ENCODE measurements at places on chromosomes 1 and 21. TPM values are rescaled to one million over a fixed set of nuclear protein-coding genes. Genes with fewer than 3 reads are reported as not detected.

GRCh38 chr1:224433701-224434672, 610 bp downstream of the WDR26 start:
- peak; percentile 62 for DNase-seq

DNA sequence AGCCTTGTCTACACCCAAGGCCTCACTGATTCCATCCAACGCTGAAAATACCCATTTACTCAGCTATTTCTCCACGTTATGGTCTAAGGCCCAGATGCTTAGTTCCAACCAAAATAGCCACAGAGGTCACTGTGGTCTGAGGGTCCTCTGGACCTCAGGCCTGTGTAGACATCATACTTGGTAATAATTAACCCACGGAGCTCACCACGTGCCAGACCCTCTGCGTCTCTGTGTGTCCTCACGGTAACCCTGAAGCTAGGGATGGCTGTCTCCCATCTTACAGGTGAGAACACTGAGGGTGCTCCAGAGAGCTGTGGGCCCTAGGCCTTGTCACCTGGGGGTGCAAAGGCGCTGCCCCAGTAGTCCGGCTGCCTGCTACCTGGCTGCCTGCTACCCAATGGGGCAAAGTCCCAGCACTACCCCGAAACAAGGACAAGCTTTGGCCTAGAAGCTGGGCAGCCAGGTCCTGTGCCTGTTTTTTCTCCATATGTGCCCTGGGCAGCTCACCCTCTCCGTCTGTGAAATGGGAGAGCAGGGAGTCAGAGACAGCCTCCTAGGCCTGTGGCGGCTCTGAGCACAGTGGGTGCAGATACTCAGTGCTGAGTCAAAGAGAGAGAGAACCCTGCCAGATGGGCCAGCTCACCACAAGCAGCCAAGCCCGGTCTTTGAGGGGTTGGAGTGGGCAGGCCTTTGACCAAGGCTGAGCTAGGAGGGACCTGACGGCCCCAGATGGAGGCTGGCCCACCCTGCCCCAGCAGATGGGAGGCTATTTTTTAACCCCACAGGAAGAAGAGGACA, 17.0 kb upstream of the RUNX3 start:
- peak; percentile 23 for DNase-seq

- no peak for DNase-seq
Observed at GRCh38 chr1:155858800-155859233, 550 bp upstream of the SYT11 start.

DNA sequence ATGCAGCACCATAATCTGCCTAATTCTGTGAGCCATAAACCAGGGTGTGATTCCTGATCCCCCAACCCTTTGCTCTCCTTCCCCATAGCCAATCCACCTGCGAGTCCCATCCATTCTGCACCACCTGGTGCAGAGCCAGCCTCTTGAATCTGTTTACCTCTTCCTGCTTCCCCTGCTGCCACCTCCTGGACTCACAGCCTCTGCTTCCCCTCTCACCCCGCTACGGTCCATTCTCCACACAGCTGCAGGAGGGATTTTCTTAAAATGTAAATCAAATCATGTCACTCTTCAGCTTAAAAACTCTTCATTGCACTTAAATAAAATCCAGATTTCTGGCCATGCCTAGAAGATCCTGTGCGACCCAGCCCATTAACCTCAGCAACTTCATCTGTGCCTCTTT, 186.7 kb downstream of the FOXD2 start:
- no peak for DNase-seq

DNA sequence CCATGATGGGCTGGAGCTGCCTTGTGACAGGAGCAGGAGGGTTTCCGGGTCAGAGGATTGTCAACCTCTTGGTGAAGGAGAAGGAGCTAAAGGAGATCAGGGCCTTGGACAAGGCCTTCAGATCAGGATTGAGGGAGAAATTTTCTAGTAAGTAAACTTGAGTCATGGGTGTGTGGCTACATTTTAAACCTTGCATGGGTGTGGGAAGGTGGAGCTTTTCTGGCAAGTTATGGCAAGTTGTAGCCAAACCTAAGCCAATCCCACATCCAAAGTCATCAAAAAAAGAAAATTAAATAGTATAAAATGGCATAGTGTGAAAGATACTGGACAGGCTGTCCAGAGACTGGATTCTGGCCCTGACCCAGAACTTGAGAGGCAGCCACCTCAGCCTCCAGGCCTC, 39.8 kb upstream of the HSD3B1 start:
- DNase-seq, result no peak

- DNase-seq, result peak; percentile 32
Observed at GRCh38 chr1:36411674-36412648, 14.3 kb upstream of the LSM10 start.

DNA sequence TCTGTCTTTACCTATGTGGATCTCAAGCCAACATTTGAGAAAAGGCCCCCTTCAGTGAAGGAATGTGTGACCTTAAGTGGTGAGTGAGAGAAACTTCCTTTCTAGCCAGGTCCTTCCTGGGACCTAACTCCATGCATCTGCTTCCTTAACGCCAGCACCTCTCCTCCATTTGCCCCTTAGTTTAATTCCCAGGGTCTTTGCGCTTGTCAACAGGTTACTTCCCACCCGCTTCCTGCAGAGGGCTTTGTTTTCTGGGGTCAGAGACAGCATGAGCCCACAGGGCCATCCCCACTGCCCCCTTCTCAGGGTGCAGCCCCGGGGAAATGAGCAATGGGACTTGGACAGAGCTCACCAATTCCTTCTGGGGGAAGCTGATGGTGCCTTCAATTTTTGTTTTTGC, 54.8 kb downstream of the EVA1C start:
- DNase-seq, result no peak

DNA sequence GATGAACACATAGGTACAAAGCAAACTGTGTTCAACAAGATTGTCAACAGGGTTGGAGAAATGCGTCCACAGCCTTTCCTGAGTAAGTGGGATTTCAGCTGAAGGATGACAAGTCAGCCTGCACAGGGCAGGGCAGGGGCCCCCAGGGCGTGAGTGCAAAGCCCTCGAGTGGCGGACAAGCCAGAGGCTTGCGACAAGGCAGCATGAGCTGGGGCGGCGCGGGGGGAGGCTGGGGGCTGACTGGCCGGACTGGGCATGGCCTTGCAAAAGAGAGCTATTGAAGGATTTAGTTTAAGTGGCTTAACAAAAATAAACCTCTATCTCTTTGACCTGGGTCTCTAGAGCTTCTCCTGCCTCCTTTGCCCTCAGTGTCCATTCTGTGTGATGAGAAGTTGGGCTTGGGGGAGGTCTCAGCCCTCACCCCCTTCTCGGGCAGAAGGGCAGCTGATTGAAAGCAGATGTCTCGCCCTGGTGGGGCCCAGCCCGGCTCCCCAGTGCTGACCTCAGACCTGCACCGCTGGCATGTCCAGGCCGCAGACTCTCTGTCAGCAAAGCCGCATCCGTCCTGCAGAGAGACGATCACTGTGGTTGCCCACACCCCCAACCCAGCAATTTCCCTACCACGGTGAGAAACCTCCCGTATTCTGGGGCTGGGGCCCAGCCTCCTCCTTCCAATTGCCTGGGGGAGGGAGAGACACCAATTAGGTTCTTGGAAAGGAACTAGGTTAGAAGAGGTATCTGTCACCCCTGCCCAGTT, 24.3 kb upstream of the EPS8L3 start:
- DNase-seq, result no peak

GRCh38 chr1:58882322-58882948, 98.6 kb upstream of the JUN start:
- DNase-seq, result no peak

GRCh38 chr21:44701541-44701940, 4.6 kb downstream of the KRTAP10-12 start:
- no peak for DNase-seq

GRCh38 chr1:22143065-22144033, at the start of gene WNT4:
Gene WNT4, minus strand, starts transcription at chr1:22143097. Its CDS starts 175 bp downstream, at chr1:22142922.
- peak; percentile 54 for DNase-seq

GRCh38 chr1:220890602-220891001, 11.4 kb downstream of the HLX start:
- no peak for DNase-seq

- peak; percentile 79 for DNase-seq
Observed at GRCh38 chr1:36223381-36223995, 755 bp upstream of the THRAP3 start.

DNA sequence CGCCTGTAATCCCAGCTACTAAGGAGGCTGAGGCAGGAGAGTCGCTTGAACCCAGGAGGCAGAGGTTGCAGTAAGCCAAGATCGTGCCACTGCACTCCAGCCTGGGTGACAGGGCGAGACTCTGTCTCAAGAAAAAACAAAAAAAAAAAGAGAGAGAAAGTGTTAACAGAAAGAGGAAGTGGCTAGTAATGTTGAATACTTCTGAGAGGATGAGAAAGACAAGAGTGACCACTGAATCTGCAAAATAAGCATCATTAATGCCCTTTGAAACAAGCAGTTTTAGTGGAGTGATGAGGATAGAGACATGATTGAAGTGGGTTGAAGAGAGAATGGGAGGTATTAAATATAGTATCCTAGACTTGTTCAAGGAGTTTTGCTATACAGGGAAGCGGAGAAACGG, 11.7 kb downstream of the MPZ start:
- no peak for DNase-seq

DNA sequence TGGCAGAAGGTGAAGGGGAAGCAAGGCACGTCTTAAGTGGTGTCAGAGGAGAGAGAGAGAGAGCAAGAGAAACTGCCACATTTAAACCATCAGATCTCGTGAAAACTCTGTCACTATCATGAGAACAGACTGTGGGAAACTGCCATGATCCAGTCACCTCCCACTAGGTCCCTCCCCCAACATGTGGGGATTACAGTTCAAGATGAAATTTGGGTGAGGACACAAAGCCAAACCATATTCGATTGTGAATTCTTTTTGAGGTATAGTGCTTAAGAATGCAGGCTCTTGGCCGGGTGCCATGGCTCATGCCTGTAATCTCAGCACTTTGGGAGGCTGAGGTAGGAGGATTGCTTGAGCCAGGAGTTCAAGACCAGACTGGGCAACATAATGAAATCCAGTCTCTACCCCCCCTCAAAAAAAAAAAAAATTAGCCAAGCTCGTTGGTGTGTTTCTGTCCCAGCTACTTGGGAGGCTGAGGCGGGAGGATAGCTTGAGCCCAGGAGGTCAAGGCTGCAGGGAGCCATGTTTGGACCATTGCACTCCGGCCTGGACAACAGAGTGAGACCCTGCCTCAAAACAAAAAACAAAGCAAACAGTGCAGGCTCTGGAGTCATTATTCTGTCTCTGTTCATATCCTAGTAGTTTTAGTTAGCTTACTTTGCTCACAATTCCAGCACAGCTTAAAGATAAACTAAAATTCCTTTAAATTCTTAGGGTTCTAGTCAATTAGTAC, 6.0 kb downstream of the ZCCHC17 start:
- DNase-seq, result no peak

- DNase-seq, result no peak
Observed at GRCh38 chr1:26768755-26769154, 19.0 kb upstream of the PIGV start.

- no peak for DNase-seq
Observed at GRCh38 chr1:68230901-68231626, 1.3 kb downstream of the WLS start.

GRCh38 chr1:56644919-56645676, at the start of gene PRKAA2:
Gene PRKAA2, plus strand, starts transcription at chr1:56645314. Its CDS starts 74 bp downstream, at chr1:56645388.
- DNase-seq, result peak; percentile 58

- no peak for DNase-seq
Observed at GRCh38 chr1:21811875-21812305, at the start of gene LDLRAD2. Gene LDLRAD2, plus strand, starts transcription at chr1:21812265. Its CDS starts 187 bp downstream, at chr1:21812452.

- no peak for DNase-seq
Observed at GRCh38 chr1:84754386-84754703, 64.1 kb upstream of the SSX2IP start.

DNA sequence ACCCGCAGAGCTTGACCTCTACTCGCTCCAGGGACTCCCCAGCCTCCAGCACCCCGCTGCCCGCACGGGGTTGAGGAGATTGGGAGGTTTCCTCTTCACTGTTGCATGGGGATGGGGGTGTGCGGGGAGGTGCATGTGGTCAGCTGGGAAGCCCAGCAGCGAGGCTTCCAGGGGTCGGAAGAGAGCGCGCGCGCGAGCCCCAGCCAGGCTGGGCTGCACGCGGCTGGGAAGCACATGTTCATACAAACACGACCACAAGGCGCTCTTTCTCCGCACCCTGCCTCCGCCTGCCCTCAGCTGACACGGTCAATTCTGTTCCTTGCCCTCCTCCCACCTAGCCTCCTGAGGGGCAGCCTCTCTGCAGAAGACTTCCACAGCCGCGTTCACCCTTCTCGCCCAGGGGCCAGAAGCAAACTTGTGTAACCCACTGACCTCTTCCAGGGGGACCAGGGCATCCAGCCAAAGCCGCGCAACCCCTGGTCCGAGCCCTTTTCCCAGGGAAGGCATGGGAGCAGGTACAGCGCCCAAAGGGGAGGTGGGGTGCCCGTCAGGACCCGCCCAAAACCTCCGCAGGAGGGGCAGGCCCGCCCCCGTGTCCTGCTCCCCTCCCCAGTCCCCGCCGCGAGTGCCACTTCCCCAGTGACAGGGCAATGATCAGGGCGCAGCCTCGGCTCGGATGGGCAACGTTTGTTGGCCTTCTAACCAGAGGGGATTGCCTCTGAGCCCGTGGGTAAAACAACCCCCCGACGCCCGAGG, 1.3 kb downstream of the COL24A1 start:
- DNase-seq, result no peak

- no peak for DNase-seq
Observed at GRCh38 chr1:191696354-191696753, 461.9 kb upstream of the RGS18 start.

GRCh38 chr1:168656485-168656884, 72.5 kb downstream of the DPT start:
- DNase-seq, result no peak

DNA sequence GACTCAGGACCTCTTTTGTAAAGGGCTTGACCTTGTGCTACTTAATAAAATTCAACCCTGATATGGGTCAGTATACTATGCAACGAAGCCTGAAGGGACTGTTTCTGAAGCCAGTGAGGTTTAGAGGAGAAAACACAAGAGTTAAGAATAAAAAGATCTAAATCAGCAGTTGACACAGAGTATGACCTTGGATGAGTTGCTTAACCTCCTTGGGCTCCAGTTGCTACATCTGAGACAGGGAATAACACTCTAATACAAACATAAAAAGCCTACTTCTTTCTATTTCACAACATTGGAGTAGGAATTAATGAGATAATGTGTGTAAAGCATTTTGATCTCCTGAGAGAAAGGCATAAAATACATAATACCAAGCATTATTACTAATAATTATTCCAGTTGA, 882.4 kb upstream of the ADGRL2 start:
- DNase-seq, result no peak

- DNase-seq, result no peak
Observed at GRCh38 chr1:77039739-77040138, 172.5 kb downstream of the ST6GALNAC5 start.

GRCh38 chr1:207344221-207344620, 22.7 kb downstream of the CD55 start:
- no peak for DNase-seq

IGSF21 gene
- not detected for total RNA-seq

LIN9 gene
- total RNA-seq, result 6.7 TPM

LMNA gene
- total RNA-seq, result 32.3 TPM

IL22RA1 gene
- total RNA-seq, result 0.10 TPM

KCNN3 gene
- total RNA-seq, result 0.17 TPM

RNF187 gene
- 67.3 TPM for total RNA-seq

IL19 gene
- 0.27 TPM for total RNA-seq

SRGAP2C gene
- total RNA-seq, result 38.8 TPM

APOBEC4 gene
- not detected for total RNA-seq

Data from B cell (primary cell).